Activated CD8-positive, alpha-beta memory T cell treated with anti-CD3 and anti-CD28 coated beads for 36 hours (primary cell): ENCODE measurements at places on chromosomes 5 and 9. TPM values are rescaled to one million over a fixed set of nuclear protein-coding genes. Genes with fewer than 3 reads are reported as not detected.

Gene LECT2
- not detected for total RNA-seq

Gene HEMGN
- total RNA-seq = 0.55 TPM

Gene ADAMTS13
- total RNA-seq = 1.4 TPM

Gene ARID3C
- total RNA-seq = 0.34 TPM

Gene IDNK
- total RNA-seq = 6.2 TPM

Gene DOCK8
- 133 TPM for total RNA-seq

Gene FAF2
- total RNA-seq = 41.7 TPM

Gene MPDZ
- total RNA-seq = not detected

Gene CDH9
- not detected for total RNA-seq

Gene SPATA31D4
- total RNA-seq = not detected

Gene TRIP13
- 45.8 TPM for total RNA-seq

Gene TLX3
- total RNA-seq = not detected

Gene AHRR
- total RNA-seq = 20.7 TPM

Gene SLC6A7
- not detected for total RNA-seq

Gene SLC4A9
- total RNA-seq = not detected

Gene CCL27
- total RNA-seq = 0.44 TPM

Gene FGD3
- total RNA-seq = 37.8 TPM

Gene PCDHA1
- total RNA-seq = not detected

Gene PCDHA9
- total RNA-seq = not detected

Gene TUSC1
- not detected for total RNA-seq

Gene DCAF10
- total RNA-seq = 14.8 TPM

Gene GADD45G
- total RNA-seq = 3.2 TPM

Gene PCDHB7
- not detected for total RNA-seq

Gene RETREG1
- total RNA-seq = 11.4 TPM

Gene RACK1
- total RNA-seq = 2,418 TPM

Gene TMEM171
- total RNA-seq = not detected

Gene GMCL2
- total RNA-seq = not detected

Gene ACOT12
- total RNA-seq = not detected

Gene IL3
- 68.0 TPM for total RNA-seq

Gene POLR3G
- 20.4 TPM for total RNA-seq

Gene RNF183
- not detected for total RNA-seq

Gene CBY3
- total RNA-seq = 0.96 TPM

Gene ACO1
- 15.8 TPM for total RNA-seq

Gene ZNF454
- total RNA-seq = not detected

Gene GABRA6
- total RNA-seq = not detected

Gene PCYOX1L
- 21.7 TPM for total RNA-seq

Gene EIF4E1B
- not detected for total RNA-seq

Gene CEP120
- 17.9 TPM for total RNA-seq

Gene PHF2
- 19.9 TPM for total RNA-seq

Gene FAM221B
- total RNA-seq = not detected

Gene SLC25A2
- total RNA-seq = 0.19 TPM

Gene TEX48
- total RNA-seq = not detected

Gene DAPK1
- total RNA-seq = 3.6 TPM

Gene LCP2
- 239 TPM for total RNA-seq

Gene BHMT2
- not detected for total RNA-seq

Gene SMIM27
- total RNA-seq = 18.4 TPM

Gene IL4
- 2.5 TPM for total RNA-seq

Gene STPG3
- not detected for total RNA-seq

Gene AJM1
- total RNA-seq = 3.9 TPM

Gene PRRX2
- 0.99 TPM for total RNA-seq

Gene SLC36A3
- not detected for total RNA-seq

Gene ADCY2
- not detected for total RNA-seq

Gene CCL19
- total RNA-seq = not detected
